SW 1271 (cell line): ENCODE measurements at places on chromosomes 3 and 15.

DNA sequence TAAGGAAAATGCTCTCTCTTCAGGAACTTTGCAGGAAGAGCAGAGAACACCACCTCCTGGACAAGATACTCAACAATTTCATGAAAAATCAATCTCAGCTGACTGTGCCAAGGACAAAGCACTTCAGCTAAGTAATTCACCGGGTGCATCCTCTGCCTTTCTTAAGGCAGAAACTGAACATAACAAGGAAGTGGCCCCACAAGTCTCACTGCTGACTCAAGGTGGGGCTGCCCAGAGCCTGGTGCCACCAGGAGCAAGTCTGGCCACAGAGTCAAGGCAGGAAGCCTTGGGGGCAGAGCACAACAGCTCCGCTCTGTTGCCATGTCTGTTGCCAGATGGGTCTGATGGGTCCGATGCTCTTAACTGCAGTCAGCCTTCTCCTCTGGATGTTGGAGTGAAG, 200.5 kb downstream of the AKAP13 start:
- no peak for DNase-seq

- no peak for DNase-seq
Observed at GRCh38 chr15:101188637-101189408, 63.0 kb downstream of the CHSY1 start.

DNA sequence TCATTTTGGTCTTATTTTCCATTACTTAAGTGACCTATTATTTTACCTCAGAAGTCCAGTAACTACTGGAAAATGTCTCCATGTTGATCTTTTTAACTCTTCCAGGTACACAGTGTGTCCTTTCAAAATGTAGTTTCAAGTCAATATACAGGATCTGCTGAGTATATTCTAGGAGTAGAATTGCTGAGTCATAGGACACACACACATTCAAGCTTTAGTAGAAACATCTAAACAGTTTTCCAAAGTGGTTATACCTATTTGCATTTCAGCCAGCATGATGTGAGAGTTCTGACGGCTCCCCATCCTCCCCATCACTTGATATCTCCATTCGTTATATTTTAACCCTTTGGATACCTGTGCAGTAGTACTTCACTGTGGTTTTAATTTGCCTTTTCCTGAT, 271.9 kb downstream of the MCTP2 start:
- no peak for DNase-seq

DNA sequence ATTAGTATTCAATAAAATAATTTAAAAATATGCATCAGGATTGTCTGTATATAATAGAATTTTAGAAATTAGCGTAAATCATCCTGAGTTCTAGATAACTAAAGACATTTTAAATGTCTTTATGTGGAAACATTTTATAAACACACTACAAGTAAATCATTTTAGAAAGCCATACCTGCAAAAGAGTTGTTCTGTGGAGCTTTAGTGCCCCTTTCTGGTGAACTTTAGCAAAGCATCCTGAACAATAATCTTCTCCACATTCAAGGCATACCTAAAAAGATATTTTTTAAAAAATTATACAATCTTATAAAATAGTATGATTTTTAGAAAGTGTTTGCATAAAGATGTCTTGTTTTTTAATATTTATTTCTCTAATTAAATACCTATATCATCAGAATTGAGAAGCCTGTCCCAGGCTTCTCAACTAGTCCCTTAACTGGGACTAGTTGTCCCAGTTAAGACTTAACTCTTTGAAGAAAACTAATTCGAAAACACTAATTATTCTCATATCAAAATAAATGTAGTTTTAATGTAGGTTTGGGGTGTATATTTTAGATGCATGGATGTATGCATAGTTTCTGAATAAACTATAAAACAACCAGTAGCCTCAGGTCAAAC, 29.7 kb downstream of the ZBBX start:
- DNase-seq, result peak; percentile 2

DNA sequence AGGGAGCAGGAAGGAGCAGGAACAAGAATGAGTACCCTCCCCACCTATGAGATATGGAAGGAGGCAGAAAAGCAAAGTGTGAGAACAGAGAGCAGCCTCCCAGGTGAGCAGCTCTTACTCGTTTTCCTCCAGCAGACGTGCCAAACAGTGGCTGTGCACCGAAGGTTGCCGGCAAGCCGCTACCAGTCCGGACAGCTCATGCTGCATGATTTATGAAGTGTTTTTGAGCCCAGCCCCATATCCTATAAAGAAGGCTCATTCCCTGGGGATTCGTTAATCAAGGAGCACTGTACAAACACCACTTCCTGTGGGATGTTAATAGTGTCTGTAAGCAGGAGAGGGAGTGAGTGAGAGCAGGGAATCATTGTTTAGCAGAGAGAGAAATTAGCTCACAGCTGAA, 118.3 kb upstream of the FOXB1 start:
- no peak for DNase-seq

- no peak for DNase-seq
Observed at GRCh38 chr3:196537319-196537984, 22.3 kb upstream of the SMCO1 start.

- DNase-seq, result no peak
Observed at GRCh38 chr3:163707659-163708058, 1370.6 kb downstream of the SI start.

GRCh38 chr3:127172781-127173515, 20.0 kb upstream of the PRR23E start:
- no peak for DNase-seq

DNA sequence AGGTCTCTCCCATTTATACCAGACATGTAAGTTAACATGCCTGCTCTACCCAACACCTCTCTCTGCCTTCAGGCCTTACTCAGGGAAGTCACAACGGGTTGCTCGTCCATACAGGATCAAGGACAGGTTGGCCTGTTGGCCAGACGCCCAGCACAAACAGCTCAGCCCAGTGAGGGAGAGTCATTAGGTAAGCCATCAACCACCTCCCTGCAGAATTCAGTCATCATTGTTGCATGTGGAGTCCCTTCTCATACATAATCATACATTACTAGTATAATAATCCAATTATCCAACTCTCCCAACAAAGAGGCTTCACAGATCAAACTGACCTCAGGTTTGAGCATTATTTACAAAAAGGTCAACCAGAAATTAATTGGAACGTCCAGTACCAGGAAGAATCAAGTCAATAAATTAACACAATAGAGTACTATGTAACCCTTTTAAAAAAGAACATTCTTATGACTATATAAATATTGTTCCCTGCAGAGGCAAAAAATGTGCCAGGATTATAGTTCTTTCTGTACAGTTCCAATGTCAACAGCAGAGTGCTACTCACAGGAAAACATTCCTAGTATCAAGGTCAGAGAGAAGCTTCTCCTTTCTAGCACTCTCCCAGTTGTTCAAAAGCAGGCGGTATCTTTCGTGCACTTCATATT, 33.2 kb downstream of the HOMER2 start:
- no peak for DNase-seq

- no peak for DNase-seq
Observed at GRCh38 chr15:77836906-77837648, 204.4 kb upstream of the LINGO1 start.

- DNase-seq, result peak; percentile 5
Observed at GRCh38 chr3:193040836-193041672, 123.4 kb upstream of the MB21D2 start.

GRCh38 chr15:68421115-68421551, 10.8 kb downstream of the ITGA11 start:
- DNase-seq, result no peak

GRCh38 chr3:18086078-18086477, 339.1 kb downstream of the SATB1 start:
- no peak for DNase-seq

GRCh38 chr3:169722724-169723123, 42.1 kb downstream of the TERC start:
- DNase-seq, result no peak

GRCh38 chr3:167441256-167441655, 32.6 kb downstream of the SERPINI2 start:
- no peak for DNase-seq

- no peak for DNase-seq
Observed at GRCh38 chr3:160885791-160886286, 129.8 kb downstream of the PPM1L start.

DNA sequence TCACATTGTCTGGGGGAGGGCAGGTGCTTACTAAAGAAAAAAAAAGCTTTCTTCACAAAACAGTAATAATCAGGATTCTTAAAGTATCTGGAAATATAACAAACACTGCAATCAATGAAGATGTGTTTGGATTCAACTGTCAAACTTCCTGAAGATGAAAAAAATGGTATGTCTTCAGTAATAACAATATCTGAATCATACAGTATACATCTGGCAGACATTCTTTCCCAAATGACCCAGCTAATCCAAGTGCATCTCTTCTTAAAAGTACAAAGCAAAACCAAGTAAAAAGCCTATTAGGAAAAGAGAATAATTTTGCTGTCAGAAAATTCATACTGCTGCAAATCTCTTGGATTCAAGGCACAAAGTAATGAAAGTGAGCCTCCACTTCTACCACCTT, 145.0 kb upstream of the MCTP2 start:
- DNase-seq, result no peak

- peak; percentile 80 for DNase-seq
Observed at GRCh38 chr3:66115858-66116654, 77.3 kb upstream of the MAGI1 start.

DNA sequence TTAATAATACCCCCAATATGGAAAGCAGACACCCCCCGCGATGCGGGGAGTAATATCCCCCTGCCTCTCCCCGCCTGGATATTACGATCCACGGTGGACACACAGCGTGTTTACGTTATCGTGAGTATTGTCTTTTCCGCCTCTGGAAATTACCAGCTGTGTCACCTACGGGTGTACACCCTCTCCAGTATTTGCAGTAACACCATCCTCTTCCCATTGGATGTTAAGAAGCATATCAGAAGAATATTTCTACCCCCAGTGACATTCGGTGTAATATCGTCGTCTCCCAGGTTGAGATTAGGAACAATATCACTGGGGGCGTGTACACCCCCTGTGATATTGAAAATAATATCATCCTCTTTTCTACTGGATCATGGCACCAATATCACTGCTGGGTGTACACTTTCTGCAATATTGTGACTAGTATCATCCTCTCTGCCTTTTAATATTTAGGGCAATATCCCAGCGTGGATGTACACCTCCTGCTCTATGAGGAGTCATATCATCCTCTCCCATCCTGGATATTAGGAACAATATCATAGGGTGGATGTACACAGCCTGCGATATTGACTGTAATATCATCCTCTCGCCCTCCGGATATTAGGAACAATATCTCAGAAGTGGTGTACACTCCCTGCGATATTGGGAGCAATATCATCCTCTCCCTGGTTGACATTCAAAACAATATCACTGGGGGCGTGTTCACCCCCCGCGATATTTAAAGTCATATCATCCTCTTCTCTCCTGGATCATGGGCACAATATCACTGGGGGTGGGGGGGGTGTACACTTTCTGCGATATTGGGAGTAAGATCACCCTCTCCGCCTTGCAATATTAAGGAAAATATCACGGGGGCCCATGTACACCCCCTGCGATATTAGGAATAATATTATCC, 20.3 kb upstream of the BMF start:
- DNase-seq, result no peak
